Dorsolateral prefrontal cortex (tissue), 122 donors: ENCODE measurements at places on chromosomes 4 and X.

GRCh38 chr4:1033840-1034551 is 22.6 kb downstream of the FGFRL1 start:
- no peak for DNase-seq

- no peak for DNase-seq
Measured at GRCh38 chr4:132026816-132027215, 1122.3 kb upstream of the PCDH10 start.

GRCh38 chr4:15990570-15991285 is 27.8 kb upstream of the FGFBP2 start:
- no peak for DNase-seq

DNA sequence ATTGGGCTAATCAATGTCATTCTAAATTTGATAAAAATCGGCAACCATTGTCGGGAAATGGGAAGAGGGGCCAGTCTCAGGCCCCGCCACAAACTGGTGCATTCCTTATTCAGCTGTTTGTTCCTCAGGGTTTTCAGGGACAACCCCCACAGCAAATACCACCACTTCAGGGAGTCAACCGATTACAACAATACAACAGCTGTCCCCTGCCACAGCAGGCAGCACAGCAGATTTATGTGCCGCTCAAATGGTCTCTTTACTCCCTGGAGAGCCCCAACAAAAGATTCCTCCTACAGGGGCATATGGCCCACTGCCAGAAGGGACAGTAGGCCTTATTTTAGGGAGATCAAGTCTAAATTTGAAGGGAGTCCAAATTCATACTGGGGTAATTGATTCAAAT is 61.8 kb downstream of the ZNF732 start:
- no peak for DNase-seq

- DNase-seq, result no peak
Measured at GRCh38 chr4:54879576-54879975, 221.8 kb downstream of the KIT start.
